Activated naive CD4-positive, alpha-beta T cell treated with anti-CD3 and anti-CD28 coated beads, Interleukin-2, amount 50 U/mL, for 72 hours (primary cell): ENCODE measurements at places on chromosomes 12 and 14.

GRCh38 chr12:124504273-124505000 is 63.0 kb downstream of the NCOR2 start:
- DNase-seq: no peak

- no peak for DNase-seq
These were observed 65.8 kb upstream of the PWP1 start for GRCh38 chr12:107619831-107620230.

DNA sequence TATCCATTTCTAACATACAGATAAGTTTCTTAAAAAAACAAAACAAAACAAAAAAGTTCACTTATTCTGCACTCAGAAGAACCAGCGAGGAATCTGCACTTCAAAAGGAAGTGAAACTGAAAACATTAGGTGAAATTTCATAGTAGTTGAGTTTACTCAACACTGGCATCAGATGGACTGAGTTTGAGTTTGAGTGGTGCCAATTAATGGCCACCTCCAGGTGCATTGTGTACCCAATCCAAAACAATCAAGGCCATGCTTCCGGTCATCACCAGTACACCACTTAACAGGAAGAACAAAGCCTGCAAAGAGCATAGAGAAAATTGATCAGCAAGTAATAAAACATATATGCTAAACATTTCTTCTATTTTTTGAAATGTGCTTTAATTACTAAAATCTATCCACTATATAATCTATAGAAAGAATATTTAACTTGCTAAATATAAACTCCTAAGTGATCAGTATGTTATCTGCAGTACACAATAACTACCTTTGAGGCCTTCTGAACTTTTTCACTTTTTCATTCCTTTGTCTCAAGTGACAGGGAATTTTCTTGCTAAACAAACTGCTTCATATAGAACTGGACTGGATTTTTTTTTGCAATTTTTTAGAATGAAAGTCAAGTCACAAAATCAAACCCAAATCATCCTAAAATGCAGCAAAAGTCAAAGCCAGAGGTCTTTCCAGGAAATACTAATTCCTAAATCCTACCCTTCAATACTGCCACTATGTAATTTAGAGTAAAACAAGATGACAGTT is 11.5 kb downstream of the SLC38A2 start:
- DNase-seq: no peak

DNA sequence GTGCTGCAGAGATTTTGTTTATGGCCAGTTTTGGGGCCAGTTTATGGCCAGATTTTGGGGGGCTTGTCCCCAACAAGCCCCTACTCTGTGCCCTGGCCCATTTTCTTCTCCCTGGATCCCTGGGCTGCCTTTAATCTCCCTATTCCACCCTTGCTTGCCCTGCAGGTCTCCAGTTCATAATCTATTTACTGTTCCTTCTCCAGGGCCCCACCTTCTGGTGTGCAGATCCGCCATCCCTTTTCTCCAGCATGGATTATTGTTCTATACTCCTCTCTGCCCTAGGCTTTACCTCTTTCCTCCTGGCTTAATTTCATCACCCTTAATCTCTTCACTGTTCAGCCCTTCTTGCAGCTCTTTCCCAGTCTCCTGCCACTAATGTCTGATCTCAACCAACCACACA is 26.0 kb upstream of the NUDT4 start:
- no peak for DNase-seq

DNA sequence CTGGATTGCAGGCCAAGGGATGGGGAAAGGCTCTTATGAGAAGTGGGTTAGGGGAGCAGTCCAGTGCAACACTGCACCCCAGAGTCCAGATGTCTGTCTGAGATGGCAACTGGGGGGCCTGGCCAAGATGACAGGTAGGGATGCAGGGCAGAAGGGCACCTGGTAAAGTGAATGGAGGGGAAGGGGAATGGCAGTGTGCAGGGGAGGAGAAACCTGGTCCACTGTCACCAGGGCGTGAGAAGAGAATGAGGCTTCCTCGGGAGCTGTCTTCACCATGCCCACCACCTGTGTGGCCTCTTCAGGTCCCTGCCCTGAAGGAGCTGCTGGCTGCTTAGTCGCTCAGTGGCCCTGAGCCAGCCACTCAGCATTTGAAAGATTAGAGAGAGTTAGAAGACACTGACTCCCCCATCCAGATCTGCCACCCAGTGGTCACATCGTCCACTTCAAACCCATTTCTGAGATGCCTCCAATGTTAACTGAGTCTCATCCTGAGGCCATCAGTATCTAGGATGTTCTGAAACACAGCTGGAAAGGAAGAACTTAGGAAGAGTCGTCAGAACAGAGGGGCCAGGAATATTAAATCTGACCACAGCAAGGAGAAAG is 57.3 kb downstream of the PLEKHG3 start:
- no peak for DNase-seq

DNA sequence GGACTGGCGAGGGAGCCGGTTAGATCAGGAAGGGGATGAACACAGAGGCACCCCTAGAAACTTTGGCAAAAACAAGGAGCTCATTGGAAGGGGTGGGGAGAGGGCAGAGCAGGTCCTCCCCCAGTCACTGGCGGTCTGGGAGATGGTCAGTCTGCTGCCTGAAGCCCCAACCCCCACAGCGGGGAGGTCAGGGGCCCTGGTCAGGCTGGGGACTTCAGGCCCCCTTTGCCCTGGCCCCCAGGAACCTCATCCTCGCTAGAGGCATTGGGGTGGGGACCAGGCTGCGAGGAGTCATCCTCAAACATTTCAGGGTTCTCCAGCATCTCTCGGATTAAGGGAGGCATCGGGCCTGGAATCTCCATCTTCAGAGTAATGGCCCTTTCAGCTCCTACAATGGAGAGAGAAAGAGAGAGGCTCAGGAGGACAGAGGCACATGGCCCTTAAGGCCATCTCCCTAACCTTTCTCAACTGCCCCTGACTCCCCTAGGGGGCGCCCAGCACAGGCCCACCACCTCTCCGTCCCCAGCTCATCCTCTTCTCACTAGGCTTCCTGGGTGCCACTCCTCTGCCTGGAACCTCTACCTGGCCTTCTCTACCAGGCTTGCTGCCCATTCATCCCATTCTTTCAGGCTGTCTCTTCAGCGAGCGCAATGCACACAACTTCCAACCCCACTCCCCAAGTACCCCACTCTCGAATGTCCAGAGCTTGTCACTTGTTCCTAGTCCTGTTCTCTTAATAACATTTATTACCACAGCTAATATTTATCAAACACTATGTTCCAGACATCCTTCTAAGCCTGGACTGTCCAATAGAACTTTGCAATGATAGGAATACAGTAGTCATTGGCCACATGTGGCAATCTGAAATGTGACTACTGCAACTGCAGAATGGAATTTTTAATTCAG is 4.7 kb upstream of the ITGB7 start:
- DNase-seq: no peak

DNA sequence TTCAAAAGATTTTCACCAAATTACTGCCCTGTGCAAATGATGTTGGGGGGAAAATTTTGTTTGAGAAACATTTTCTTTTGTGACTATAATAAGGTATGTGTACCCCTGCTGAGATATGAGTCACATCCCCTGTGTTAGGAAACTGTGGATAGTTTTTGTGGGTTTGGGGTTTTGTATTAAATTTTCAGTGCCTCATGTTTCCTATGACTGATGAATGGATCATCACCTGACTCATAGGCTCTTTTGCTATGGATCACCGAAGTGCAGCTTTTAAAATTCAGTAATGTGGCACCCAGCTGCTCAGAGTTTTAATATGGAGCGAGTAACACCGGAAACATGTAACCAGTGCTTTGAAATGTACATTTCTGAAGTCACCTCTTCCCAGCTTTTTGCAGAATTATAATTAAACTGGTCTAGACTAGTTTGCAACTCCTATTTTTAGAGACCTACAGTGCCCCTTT is 167.4 kb upstream of the HMGA2 start:
- DNase-seq: peak; percentile 26

DNA sequence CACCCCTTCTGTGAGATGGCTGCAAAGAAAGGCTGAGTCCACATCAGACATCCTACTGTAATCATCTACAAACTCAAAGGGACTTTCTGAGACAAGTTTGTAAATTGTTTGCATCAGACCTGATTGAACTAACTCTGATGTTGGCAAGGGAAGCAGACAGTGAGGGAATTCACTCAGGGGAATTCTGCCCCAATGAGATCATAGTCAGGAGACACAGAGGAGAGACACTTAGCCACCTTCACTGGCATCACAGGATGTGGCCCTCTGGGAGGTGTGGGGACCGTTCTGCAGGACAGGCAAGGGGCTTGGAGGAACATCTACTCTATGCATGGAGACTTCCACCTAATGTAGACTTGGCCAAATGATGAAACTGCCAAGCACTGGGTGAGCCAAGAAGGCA is 70.7 kb upstream of the DDX11 start:
- no peak for DNase-seq

- no peak for DNase-seq
These were observed 26.4 kb downstream of the GNPTAB start for GRCh38 chr12:101804409-101804808.

DNA sequence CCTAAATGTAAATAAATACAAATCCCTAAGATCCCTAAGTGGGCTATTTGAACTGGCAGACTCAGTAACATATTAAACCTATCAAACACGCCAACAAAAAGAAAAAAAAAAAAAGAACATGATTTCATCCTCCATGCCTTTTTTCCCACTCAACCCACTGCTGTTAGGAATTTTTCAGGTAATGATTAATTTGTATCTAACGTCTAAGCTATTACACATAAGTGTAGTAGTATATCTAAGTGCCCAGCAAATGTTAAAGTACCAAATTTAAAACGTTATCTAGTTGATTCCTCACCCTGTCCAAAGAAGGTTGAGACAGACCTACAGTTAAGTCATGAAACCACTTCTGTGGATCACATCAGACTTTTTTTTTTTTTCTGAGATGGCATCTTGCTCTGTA is 16.4 kb upstream of the ARID4A start:
- DNase-seq: no peak

- DNase-seq: no peak
These were observed 340.9 kb downstream of the ALG10 start for GRCh38 chr12:34363050-34363673.

- DNase-seq: no peak
These were observed 53.7 kb downstream of the FBXL14 start for GRCh38 chr12:1540690-1541089.

- DNase-seq: no peak
These were observed 42.6 kb downstream of the SLC25A47 start for GRCh38 chr14:100365741-100366140.

DNA sequence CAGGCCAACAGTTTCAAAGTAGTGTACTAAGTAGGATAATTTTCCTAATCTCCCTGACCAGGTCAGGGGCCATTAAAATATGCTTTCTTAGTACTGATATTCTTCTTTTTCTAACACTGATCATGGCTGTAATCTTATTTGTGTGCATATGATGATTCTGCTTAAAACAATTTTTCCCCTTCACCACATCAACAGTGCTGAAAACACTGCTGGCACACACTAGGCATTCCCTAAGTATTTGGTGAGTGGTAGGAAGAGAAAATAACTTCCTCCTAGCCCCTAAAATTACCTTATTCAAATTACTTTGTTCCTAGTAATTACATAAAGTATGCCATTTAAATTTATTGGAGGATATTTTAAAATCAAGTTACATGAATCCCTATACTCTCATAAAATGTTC is 49.9 kb upstream of the BBS10 start:
- DNase-seq: no peak
